ENCODE measurements at places on chromosomes 13 and 19.

DNA sequence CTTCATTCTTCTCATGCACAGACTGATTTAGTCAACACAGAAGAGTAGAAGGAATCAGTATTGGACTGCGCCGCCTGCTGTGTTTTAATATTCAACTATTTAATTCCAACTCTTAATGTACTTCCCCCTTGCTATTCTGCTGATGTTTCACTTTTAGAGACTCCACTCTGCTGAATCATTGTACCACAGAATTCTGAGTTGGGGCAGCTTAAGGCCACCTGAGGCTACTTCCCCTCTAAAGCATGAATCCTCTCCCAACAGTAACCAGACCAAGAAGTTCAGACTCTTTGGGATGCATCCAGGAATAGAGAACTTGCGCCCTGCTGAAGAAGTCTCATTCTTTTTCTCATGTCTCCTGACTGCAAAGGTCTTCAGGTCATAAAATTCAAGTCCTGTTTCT is 708.8 kb downstream of the UQCRFS1 start:
- no peak for ATAC-seq

- no peak for ATAC-seq
Measured at GRCh38 chr13:110168999-110169933, 137.7 kb downstream of the COL4A1 start.

GRCh38 chr19:15672580-15673175 is at the start of gene CYP4F12:
CYP4F12 (plus strand) TSS chr19:15673087; CDS start chr19:15673530, 443 bp downstream.
- peak; percentile 31 for ATAC-seq

GRCh38 chr13:37914781-37915391 is 45.3 kb upstream of the TRPC4 start:
- ATAC-seq = no peak

GRCh38 chr13:102236830-102237229 is 165.0 kb downstream of the FGF14 start:
- ATAC-seq = peak; percentile 11

DNA sequence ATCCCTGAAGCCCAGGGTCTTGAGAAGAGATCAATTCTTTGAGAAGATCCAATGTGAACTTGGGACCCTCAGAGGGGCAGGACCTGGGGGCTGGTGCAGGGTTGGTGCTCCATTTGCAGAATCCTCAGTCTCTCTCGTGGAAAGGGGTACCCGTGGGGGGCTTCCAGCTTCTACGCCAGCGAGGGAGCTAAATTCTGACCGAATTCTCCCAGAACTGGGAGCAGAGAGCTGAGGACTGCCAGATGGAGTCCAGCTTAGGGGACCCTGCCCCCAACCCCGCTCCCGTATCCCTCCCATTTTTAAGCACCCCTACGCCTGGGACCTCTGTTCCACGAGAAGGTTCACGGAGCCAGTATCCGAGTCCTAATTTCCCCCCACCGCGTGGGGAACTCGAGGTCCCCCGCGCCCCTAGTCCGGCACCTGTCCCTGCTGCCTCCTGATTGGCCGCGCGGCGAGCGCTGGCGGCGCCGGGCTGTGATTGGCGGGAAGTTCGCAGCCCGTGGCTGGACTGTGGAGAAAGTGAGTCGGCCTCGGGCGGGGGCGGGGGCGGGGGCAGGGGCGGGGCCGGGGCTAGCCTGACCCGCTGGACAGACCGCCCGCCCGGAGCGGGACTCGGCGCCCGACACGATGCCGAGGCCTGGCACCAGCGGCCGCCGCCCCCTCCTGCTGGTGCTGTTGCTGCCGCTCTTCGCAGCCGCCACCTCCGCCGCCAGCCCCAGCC is 4.4 kb upstream of the LTBP4 start:
- peak; percentile 17 for ATAC-seq

DNA sequence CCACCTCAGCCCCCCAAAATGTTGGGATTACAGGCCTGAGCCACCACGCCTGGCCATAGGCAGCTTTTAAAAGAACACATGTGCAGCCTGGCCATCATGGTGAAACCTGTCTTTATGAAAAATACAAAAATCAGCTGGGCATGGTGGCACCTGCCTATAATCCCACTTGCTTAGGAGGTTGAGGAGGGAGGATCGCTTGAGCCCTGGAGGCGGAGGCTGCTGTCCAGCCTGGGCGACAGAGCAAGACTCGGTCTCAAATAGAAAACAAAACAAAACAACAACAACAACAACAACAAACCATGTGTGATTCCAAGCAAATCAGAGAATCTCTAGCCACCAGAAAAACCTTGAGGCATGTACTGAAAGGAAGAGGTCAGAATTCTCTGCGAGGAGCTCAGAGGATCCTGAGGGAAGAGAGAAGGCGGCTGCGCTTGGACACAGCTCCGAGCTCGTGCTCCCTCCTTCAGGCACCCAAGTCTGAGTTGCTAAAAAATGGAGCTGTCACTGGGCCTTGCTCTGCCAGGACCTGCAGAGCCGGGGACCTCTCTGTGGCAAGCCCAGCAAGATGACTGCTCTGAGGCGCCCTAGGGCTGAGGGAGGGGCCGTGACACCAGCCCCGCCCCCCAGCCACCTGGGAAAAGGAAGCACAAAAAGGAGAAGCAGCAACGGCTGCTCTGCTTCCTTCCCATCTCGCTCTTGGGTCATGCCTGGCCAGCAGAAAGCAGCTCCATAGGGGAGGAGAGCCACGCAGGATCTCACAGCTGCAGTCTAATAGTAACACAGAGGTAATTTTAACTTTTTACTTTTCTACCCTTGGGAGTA is at the start of gene ARL11:
ARL11 (plus strand) TSS at position 677 of the 822 bp plus-strand sequence. CDS start 1,941 bp downstream, outside the sequence.
- peak; percentile 88 for ATAC-seq

DNA sequence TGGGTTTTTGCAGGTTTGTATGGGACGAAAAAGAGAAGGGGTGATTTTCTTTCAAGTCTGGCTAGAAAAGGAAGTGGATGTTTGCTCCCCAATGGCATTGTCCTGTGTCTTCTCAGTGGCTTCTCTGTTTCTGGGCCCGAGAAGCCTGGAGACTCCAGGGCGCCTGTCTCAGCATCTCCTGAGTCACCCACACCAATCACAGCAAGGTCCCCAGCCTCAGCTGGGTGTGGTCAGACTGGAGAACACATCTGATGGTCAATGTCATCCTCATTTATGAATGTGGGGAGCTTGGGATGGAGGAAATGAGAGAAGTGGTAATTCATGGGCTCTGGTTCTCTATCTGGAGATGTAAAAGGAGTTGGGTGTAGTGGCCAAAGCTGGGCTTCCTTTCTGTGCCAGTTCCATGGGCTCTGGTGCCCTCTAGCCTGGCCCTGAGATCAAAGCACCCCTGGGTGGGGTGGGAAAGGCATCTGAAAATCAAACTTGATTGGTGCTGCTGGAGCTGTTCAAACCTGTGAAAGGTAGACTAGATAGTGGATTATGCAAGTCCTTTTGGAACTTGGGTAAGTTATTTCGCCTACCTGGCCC is 13.4 kb downstream of the RASL11A start:
- peak; percentile 54 for ATAC-seq

GRCh38 chr19:22604571-22605274 is 29.4 kb upstream of the ZNF492 start:
- no peak for ATAC-seq

- ATAC-seq = peak; percentile 68
Measured at GRCh38 chr13:113169277-113170272, 11.1 kb downstream of the PROZ start.

GRCh38 chr19:40889366-40889765 is 7.3 kb upstream of the CYP2A7 start:
- no peak for ATAC-seq

GRCh38 chr13:95155093-95155492 is 146.2 kb downstream of the ABCC4 start:
- ATAC-seq = no peak

DNA sequence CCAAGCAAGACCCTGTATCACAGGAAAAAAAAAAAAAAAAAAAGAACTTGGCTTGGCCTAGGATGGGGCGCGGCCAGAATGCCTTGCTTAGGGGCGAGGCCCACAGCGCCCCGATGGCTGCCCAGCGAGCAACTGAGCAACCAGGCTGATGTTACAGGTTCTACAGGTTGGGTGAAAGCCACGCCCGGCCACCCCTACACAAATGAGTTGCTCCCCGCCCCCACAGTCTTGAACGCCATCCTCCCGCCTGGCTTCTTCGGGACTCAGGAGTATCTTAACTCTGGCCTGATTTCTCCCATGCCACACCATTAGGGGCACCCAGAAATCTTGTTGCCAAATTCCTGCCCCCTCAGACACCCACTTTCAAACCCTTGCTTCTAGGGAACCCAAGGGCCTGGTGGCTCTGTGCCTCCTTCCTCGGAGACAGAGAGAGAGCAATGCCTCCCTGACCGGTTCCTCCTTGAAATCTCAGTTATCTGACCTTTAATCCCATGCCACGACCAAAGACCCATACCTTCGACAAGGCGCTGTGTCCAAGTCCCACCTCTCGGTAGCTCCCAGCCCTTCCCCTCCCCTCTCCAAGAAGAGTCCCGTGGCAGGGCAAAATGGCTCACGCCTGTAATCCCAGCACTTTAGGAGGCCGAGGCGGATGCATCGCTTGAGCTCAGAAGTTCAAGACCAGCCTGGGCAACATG is 1.1 kb upstream of the CBLC start:
- no peak for ATAC-seq

GRCh38 chr19:294946-295686 is 3.9 kb upstream of the PLPP2 start:
- ATAC-seq = peak; percentile 64

DNA sequence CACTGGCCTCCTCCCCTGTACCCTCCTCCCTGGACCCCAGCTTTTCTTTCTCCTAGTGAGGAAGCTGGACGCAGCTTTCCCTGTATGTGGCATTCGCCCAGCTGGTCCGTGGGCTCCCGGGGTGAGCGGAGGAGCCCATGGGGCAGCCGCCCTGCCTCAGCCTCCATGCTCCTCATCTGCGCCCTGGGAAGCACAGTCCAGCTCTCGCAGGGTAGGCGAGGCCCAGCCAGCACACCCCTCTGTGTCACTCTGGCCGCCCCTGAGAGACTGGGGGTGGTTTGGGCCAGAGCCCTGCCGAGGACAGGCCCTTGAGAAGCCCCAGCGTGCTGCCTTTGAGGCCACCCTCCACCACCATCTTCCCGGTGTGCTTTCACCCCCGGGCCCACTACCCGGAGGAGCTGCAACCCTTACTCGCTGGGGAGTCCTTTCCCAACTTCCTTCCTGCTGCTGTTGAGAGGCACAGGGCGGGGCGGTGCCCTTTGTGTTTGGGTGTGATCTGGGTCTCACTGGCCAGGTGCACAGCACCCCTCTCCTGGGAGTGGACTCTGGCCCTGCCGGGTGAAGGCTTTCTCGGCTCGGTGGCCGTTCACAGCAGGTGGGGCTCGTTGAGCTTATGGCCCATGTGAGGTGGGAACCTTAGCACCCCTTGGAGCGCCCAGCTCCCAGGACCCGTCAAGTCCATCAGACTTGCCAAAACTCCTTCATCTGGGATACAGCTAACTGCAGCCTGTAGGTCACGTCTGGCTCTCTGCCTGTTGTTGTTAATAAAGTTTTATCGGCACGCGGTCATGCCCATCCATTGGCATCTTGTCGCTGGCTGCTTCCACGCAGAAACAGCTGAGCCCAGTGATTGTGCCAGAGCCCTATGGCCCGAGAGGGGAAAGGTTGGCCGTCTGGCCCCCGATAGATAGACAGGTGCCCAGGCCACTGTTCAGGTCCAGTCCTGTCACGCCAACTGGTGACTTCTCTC is 3.2 kb downstream of the NCLN start:
- ATAC-seq = no peak
